ENCODE measurements at places on chromosomes 4 and X.

- DNase-seq, result no peak
Observed at GRCh38 chr4:88792268-88792781, 94.7 kb upstream of the NAP1L5 start.

DNA sequence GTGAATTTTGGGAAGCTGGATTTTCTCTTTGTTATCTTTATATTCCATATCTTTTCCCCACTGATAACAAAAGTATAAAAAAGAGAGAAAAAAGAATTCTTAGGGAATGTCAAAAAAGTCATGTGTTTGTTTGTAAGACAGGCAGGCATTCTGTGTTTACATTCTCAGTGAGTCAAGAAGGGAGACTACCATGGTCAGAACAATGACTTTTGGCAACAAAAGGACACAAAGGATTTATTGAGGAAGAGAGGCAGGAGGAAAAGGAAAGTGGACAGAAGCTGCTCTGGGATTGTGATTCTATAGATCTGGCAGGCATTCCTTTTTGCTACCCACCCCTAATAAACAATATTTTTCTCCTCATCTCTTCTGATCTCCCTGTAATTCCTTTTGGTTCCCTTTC, 5.9 kb upstream of the ANK2 start:
- DNase-seq, result no peak

- DNase-seq, result no peak
Observed at GRCh38 chr4:79498282-79498681, 90.3 kb upstream of the GK2 start.

- DNase-seq, result no peak
Observed at GRCh38 chr4:53141308-53141707, 224.6 kb downstream of the SCFD2 start.

GRCh38 chr4:79886557-79886956, 186.5 kb downstream of the ANTXR2 start:
- no peak for DNase-seq

- DNase-seq, result no peak
Observed at GRCh38 chr4:170949084-170949483, 859.3 kb upstream of the AADAT start.

- no peak for DNase-seq
Observed at GRCh38 chr4:107791902-107792301, 32.8 kb upstream of the SGMS2 start.

DNA sequence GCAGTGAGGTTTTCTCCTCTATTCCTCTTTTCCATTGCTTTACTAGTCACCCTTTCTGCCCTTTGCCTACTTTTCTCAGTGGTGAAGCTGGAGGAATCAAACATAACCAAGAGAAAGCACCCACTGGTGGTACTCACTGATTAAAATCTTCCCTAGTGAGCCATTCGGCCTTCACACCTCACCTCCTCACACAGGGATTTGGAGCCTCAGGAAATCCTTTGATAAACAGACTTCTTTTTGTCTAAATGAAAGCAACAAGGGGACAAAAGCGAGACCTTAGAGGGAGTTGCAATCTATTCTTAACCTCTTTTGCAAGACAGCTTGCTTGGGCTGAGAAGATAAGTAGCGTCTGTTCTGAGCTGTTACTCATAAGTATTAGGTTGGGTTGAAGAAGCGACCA, 572.6 kb downstream of the ZNF674 start:
- DNase-seq, result no peak

GRCh38 chr4:75710246-75710645, 14.1 kb upstream of the USO1 start:
- DNase-seq, result no peak

- no peak for DNase-seq
Observed at GRCh38 chr4:158484173-158484885, 37.4 kb upstream of the RXFP1 start.

DNA sequence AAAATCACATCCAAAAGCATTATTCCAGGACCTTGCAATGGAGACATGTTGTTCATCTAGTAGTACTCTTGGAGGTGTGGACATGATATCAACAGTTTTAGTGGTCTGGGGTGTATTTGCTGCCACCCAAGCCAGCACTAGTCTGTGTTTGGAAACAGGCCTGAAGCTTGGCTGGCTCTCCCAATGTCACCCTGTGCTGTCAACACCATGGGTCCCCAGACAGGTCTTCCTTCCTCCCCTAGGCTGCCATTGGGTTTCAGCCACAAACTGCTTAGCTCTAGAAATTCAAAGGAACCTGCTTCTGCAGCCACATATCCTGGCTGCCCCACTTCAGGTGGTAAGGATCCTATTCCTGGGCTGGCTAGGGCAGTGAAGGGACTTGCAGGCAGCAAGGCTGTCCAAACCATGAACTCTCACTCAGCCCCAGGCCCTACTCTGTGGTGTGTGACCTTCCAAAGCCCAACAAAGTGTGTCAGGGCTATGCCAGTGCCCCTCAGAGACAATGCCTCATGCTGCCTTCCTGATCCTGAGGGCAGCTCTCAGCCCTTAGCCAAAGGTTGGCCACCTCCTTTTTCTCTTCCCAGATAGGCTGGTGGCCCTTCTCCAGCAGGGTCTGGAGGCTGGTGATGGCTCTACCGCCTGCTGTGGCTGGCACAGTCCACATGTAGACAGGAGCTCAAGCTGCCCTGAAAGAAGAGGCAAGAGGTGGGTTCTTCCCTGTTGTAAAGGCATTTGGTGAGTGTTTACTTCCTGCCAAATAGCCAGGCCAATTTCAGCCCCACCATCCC, 18.3 kb downstream of the AMER1 start:
- DNase-seq, result no peak

DNA sequence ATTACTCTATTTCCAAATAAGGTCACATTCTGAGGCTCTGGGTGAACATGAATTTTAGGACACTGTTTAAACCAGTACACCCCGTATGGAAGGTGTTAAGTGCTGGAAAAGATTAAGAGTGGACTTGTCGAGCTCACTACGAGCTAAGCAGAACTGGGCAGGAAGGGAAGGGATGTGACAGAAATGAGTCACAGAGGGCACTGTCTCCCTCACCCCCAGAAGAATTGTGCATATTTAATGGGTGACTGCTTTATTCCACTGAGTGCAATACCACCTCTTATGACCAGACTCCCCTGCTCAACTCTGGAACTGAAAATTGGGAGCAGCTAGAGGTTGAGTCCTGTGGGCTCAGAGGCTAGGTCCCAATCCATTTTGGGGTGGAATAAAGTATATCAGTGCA, 187.4 kb upstream of the RPS6KA3 start:
- DNase-seq, result no peak

GRCh38 chr4:30720021-30720660, at the start of gene PCDH7:
PCDH7 (plus strand) TSS chr4:30720369; CDS start chr4:30721423, 1,054 bp downstream.
- DNase-seq, result no peak

GRCh38 chr4:106421441-106422296, 53.1 kb upstream of the GIMD1 start:
- DNase-seq, result no peak

DNA sequence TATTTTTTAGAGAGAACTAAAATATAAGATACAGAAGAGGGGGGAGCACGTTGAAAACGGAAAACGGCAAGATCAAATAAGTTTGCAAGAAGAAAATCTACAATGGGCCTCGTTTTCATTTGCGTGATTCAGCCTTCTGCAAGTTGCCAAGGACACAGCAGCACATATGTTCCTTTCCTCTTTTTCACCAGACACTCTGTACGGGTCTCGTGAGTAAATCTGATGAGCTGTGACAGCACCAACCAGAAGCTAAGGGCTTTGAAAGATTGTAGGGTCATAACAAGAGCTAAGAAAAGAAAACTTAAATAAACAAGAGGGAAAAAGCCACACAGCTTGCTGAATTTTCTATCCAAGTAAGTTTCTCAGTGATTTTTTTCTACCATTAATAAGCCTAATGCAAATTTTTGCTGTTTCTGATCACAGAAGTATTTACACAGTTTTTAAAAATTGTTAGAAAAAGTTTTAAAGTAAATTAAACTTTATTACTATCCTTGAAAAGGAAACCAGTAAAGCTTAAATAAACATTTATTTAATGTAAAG, 63.4 kb downstream of the SCML2 start:
- DNase-seq, result no peak

GRCh38 chr4:10584042-10584441, 100.5 kb downstream of the CLNK start:
- DNase-seq, result no peak

- DNase-seq, result no peak
Observed at GRCh38 chr4:47674144-47674543, 163.7 kb downstream of the CORIN start.

- DNase-seq, result no peak
Observed at GRCh38 chrX:43861750-43862149, 20.5 kb downstream of the MAOB start.

DNA sequence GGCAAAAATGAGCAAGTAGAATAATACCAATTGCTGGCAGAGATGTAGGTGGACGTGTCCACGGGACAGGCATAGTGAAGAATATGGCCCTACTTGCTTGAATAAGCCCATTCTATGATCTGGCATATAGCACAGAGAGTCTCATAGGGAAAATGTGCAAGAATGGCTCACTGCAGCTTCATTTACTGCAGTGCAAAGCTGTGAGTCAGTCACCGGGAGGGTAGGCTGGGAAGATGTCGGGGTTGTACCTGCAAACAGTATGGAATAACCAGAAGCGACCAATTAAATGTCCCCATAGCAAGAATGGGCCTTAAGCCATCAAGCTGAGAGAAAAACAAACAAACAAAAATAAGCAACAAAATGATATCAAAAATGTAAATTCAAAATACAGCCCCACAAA, 74.3 kb downstream of the DHX15 start:
- DNase-seq, result no peak

DNA sequence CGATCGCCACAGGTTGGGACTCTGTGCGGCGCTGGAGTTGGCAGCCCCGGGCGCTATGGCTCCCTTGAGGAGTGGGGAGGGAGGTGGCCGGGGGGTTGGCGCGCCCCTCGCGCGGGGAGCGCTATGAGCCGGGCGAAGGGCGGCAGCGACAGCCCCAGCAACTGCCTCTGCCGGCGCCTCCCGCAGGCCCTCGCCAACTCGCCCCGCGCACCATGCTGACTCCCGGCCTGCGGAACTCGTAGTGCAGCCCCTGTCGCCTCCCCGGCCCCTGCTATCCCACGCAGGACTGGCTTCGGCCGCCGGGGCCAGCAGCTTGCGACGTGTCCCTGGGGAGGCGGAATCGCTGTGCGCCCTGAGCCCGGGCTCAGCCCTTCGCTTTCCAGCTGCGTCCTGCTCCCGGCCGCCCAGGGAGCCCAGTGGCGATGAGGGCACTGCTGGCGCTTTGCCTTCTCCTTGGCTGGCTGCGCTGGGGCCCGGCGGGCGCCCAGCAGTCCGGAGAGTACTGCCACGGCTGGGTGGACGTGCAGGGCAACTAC, 415 bp downstream of the SHISA3 start:
- peak; percentile 26 for DNase-seq

- no peak for DNase-seq
Observed at GRCh38 chr4:102525504-102525903, 24.3 kb downstream of the NFKB1 start.

DNA sequence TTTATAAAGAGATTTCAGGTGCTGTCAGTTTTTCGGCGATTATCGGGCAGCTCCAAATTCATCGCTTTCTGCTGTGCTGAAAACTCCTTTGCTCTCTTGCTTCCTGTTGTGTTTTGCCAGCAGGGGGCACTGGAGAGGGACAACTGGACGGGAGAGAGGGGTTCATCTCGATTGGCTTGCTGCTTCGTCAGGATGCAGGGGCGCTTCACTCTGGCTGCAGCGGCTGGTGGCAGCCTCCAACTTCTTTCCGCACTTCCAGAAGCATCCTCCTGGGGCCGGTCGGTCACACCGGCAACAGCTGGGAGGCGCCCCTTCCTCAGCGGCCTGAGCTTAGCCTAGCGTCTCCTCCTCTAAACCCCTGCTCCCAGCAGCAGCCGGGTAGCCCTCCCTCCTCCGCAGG, 29.5 kb downstream of the MSL3 start:
- DNase-seq, result peak; percentile 44

- no peak for DNase-seq
Observed at GRCh38 chrX:49177873-49178480, 6.3 kb downstream of the PLP2 start.

DNA sequence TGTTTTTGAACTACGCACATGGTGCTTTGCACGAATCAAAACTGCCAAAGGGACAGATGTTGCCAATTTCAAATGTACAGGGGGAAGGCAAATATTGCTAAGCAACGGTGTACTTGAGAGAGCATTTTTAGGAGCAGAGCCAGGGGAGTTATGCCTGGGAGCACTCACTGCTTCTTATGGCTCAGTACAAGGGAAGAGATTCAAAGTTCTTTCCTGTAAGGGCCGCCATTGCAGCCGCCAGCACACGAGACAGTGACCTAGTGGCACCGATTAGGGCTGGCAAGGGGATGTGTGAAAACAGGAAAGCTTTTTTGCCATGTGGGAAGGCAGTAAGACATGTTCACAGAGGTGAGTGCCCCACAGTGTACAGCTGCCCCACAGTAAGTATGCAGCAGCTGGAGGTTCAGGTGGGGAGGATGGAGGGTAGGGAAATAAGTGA, 133.8 kb downstream of the AFF1 start:
- no peak for DNase-seq

- no peak for DNase-seq
Observed at GRCh38 chrX:34300871-34301270, 168.8 kb upstream of the FAM47A start.

- no peak for DNase-seq
Observed at GRCh38 chrX:48908600-48908999, 2.8 kb downstream of the SLC35A2 start.

GRCh38 chr4:6227412-6228157, 27.2 kb upstream of the JAKMIP1 start:
- DNase-seq, result no peak

DNA sequence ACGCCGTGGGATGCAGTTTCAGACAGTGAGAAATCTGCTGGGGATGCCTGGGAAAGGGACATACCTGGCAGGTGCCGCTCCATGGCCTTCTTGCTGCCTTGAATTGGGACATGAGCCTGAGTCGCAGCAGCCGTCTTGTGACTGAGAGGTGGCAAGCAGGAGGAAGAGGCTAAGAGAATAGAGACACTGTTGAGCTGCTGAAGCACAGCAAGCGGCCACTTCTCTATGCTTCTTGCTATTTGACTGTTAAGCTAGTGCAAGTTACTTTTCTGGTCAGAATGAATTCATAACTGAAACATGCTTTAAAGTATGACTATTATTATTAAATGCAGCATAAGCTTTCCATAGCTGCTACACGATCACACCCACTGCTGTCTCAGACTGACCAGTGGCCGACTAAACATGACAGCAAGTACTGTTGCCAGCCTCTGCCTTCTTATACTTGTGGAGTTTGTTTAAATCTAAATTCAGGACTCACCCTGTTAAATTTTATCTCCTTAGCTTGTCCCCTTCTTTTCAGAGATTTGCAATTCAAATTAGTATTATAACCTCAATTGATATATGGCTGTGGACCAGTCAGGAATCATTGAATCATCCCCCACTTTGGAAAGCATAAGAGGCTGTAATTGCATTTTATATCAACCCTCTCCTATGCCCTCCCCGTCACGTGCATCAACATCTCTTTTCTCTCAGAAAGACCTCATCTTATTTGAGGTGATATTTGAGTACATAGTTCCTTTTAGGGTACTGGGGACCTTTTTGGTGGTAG, 24.8 kb upstream of the ACSL1 start:
- no peak for DNase-seq

GRCh38 chrX:42967681-42968300, 189.8 kb upstream of the PPP1R2C start:
- DNase-seq, result no peak

- no peak for DNase-seq
Observed at GRCh38 chr4:102061133-102061532, 270.6 kb downstream of the BANK1 start.

- DNase-seq, result no peak
Observed at GRCh38 chr4:144903953-144904711, 193.9 kb downstream of the ANAPC10 start.

All from pancreas (tissue), 10 donors.